ENCODE measurements at places on chromosomes 12 and 14. TPM values are rescaled to one million over a fixed set of nuclear protein-coding genes. Genes with fewer than 3 reads are reported as not detected.

GRCh38 chr14:94175011-94175745 is 1.1 kb downstream of the PPP4R4 start:
- DNase-seq = peak; percentile 18

DNA sequence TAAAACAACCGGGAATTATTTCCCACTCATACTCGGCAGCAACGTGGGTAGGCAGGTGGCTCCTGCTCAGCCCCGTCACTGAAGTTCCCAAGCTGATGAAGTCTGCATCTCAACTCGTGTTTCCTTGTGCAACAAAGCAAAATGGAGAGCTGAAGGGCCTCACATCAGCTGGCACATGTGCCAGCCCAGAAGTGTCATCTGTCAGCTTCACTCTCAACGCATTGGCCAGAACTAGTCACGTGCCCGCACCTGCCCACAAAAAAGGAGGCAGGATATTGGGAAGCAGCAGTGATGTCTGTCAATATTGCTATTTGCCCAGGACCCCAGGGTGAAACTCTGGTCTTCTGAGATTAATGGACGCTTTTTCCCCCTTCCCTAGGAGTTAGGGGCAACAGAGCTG is 344.0 kb downstream of the BCL11B start:
- no peak for DNase-seq

GRCh38 chr12:129373746-129374145 is 520.5 kb downstream of the GLT1D1 start:
- DNase-seq = no peak

DNA sequence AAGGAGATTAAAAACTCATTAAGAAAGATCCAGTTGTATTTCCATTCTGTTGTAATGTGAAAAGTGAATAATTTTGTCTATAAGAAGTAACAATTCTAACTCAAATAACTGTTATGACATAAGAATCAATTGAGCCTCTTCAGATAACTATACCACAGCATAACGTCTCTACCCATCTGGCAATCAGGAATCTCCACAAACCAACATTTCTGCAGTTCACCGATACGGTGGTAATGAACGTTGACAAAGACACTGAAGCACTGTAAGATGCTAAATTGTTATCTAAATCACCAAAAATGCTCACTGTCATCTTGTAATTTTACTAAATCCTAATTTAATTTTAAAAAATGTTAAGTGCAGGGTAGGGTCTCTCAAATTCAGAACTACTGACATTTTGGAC is 130.9 kb upstream of the USP15 start:
- no peak for DNase-seq

DNA sequence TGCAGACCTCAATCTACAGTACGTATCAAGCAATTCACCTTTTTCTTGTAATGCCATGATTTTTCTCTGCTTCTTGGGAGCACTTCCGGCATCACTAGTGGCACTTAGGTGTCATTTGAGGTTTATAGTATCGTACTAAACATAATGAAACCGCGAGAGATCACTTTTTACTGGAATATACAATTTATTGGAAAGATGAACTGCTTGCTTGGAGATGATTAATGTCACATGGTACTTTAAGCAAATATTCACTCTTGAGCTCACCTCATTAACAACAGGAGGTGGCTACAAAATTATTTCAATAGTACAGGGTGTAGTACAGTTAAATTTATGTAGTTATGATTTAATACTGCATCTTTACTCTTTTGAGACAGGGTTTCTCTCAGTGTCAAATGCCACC is 11.5 kb downstream of the FUT8 start:
- DNase-seq = no peak

GRCh38 chr14:37869633-37870032 is 274.2 kb downstream of the TTC6 start:
- no peak for DNase-seq

The BEGAIN gene
- 1.4 TPM for polyA plus RNA-seq

Measured in right cardiac atrium (tissue), 5 donors.